Ammon's horn (tissue), 1 donor: ENCODE measurements at places on chromosomes 3 and 15.

- DNase-seq, result no peak
These were observed 125.7 kb downstream of the TBL1XR1 start for GRCh38 chr3:177071496-177072156.

DNA sequence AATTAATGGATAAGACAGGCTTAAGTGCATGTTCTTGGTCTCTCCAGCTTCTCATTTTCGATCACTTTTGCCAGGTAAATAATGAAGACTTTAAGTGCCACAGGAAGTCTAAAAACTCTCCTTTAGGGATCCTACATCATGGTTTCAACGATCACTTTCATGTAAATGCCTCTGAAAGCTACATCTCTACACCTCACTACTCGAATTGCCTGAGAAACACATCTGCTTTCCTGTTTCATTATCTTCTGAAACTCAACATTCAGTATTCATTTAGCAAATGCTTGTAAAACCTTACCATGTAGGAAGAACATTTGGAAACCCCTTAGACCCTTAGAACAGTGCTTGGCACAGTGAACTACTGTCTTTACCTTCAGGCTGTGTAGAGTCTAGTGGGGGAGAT lies 16.2 kb downstream of the THAP10 start:
- no peak for DNase-seq

DNA sequence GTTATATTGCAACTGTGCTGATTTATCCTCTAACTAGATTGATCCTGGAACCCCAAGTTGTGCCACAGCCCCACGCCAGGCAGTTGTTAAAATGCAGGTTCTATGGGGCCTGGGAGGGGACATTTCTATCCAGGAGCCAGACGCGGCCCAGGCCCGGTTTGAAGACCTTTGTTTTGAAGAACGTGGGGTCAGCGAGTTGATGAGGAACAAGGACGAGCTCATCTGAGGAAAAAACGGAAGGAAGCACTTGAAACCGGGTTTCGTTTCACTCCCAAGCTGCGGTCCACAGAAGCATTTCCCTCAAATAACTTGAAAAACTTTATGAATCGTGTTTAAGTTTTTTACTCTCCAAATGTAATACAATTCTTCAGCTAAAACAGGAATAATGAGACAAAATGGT lies 76.4 kb downstream of the CHSY1 start:
- DNase-seq, result peak; percentile 65

GRCh38 chr3:21274079-21274571 lies 476.9 kb downstream of the ZNF385D start:
- no peak for DNase-seq

- DNase-seq, result no peak
These were observed 14.8 kb downstream of the LYSMD4 start for GRCh38 chr15:99718421-99718820.

DNA sequence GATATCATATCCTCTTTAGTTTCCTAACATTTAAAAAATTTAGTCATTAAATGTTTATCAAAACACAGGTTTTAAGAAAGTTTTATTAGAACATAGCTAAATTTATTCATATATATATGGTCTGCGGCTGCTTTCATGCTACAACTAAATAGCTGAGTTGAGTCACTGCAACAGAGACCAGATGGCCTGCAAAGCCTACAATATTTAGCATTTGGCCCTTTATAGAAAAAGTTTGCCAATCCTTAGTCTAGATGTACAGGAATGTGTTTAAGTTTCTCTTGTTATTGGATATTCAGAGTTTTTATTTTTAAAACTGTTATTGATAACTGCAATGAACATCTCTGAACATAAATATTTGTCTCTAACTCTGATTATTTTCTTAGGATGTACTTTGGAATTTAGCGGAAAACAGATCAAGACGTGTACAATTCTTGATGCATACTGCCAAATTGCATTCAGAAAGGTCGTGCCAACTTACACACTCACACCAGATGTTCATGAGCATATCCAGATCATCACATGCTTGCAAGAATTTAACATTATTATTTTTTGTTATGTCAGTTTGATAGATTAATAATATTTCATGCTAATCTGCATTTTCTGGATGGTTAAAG lies 157.9 kb downstream of the STAC start:
- DNase-seq, result no peak

- no peak for DNase-seq
These were observed 367.4 kb downstream of the IL20RB start for GRCh38 chr3:137325170-137325569.

GRCh38 chr3:138383715-138384465 lies 35.5 kb downstream of the MRAS start:
- DNase-seq, result no peak

DNA sequence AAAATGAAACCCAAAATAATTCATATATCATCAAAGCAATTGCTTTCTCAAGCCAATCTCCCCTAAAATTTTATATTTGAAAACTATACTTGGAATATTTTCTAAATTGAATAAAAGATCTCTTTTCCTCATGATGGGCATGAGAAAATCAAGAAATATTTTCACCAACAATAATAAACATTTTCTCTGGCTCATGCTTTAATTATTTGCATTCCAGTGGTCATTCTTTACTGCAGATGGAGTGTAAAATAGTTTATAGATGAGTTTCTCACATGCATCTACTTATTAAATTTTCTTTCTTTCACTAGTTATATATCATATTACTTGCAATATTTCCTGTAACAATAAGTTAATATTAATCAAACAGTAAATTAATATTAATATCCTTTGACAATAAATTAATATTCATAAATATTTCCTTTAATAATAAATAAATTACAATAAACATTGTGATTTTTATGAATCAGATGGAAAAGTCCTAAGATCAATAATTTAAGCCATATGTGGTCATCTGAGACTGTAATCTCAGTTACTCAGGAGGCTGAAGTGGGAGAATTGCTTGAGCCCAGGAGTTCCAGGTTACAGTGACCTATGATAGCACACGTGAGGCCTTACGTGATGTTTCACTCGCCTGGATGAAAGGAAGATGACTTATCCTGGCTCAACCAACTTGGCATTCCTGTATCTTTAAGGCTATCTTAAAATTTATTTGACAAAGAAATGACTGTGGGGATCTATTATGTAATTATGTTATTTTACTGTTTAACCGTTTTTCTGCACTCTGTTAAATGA lies 958.8 kb downstream of the ZPLD1 start:
- no peak for DNase-seq

GRCh38 chr3:107976202-107976800 lies 114.5 kb downstream of the CD47 start:
- DNase-seq, result no peak

DNA sequence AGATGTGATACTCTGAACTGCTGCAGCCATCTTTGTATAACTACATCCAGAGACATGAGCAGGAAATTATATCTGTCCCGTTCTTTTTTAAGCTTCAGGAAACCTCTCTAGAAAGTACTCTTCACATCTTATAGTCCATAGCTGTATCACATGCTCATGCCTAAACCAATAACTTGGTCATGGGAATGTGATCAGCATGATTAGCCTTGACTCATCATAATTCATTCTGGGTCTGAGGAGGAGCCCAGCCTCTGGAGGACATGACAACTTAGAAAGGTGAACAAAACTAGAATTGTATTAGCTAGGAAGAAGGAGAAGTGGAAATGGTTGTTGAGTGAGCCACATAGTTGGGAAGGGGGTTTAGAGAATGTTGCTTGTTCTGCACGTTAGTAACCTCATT lies 12.9 kb downstream of the PPM1L start:
- no peak for DNase-seq

GRCh38 chr3:58924578-58924977 lies 125.2 kb downstream of the CFAP20DC start:
- no peak for DNase-seq

- no peak for DNase-seq
These were observed 309.3 kb upstream of the UBE2E2 start for GRCh38 chr3:22893644-22894325.

DNA sequence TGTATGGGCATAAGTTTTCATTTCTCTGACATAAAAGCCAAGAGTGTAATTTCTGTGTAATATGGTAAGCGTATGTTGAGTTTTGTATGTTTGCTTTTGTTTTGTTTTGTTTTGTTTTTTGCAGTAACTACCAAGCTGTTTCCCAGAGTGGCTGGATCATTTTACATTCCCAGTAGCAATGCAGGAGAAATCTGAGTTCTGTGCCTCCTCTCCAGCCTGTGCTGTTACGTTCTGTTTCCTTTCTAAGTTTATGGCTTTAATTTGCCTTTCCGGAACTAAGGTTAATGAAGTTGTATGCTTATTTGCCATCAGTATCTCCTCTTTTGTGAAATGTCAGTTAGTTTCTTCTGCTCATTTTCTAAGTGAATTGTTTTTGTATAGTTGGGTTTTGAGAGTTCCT lies 307.8 kb downstream of the GABRG3 start:
- no peak for DNase-seq

DNA sequence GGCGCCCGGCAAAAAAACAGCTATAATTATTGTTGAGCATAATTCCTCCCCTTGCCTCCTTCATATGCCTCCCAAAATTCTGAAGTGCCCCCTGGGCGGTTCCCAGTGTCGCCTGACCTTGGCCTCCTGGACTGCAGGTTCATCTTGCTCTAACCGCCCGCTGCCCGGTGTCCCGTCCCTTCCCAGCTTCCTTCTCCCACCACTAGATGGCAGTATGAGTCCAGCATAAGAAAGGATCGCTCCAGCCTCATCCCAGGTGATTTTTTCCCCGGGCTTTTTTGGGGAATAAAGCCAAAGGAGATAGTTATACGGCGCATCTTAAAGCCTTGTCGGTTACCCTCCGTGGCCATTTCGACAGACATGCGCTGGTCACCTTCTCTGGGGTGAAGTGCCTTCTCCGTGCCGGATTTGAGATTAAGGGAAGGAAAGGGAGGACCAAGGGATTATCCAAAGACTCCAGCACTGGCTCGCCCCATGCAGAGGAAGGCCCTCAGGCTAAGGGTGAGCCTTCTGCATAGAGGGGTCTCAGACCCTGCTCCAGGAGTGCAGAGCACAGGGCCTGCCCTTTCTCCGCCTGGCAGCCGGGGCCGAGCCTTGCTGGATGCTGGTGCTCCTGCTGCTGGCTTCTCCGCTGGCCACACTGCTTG lies 45.8 kb upstream of the TRA2B start:
- peak; percentile 86 for DNase-seq

GRCh38 chr3:52434491-52435115 lies 10.3 kb downstream of the SEMA3G start:
- DNase-seq, result no peak

- no peak for DNase-seq
These were observed 500.3 kb upstream of the LMCD1 start for GRCh38 chr3:8001307-8001706.

- no peak for DNase-seq
These were observed 210.6 kb upstream of the ATP10A start for GRCh38 chr15:26073430-26074333.

GRCh38 chr3:197940745-197941384 lies 9.1 kb upstream of the RPL35A start:
- DNase-seq, result no peak

DNA sequence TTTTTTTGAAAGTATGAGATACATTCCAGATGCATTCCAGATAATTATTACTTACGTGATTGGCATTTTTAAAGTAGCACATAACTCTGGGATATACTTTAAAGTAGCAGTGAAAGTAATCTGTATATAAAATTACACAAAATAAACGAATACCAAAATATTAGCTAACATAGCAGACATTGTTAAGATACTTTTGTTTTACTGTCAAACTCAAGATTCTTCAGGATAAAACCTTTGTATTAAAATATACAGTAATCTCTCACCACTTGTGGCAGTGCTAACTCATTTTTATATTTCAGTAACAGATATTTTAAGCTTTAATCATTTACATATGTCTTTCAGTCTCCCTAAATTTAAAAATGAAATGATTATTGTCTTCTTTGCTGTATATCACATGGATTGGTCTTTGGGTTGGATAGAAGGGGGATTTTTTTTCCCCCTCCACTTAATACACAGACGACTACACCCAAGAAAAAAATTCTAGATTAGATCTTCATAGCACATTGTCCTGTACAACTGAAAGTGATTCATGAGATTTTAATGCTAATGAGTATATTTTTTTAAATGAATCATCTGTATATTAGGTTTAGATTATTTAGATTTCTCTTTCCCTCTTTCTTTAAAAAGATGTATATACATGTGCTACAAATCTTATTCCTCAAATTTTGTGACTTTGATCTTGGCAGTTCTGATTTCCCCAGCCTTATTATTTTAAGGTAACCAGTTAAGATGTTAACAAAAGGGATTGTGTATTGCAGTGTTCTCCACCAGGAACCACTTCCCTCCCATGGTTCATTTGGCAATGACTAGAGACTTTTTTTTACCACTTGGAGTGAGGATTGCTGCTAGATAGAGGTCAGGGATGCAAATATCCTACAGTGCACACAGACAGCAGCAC lies 24.5 kb upstream of the EBLN2 start:
- no peak for DNase-seq

GRCh38 chr3:135393898-135394525 lies 571.5 kb upstream of the PPP2R3A start:
- no peak for DNase-seq

DNA sequence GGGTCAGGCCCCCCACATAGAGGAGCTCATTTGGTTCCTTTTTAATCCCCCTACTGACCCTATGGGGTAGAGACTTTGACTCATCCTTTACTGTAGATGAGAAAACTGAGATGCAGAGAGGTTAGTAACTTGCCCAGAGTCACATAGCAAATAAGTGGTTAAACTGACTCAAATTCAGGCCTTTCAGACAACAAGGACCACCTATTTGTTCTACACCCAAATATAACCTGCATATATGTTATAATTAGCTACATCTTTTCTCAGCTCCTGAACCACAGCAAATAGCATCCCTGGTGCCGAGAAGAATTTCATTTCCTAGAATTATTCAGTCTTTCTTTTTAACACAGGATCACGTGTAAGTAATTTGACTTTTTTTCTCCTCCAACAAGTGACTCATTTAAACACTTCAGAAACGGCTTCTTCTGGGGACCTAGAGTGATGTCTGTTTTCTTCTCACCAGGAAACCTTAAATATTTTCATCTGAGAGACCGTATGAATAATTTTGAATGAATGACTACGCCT lies 57.4 kb downstream of the MGLL start:
- DNase-seq, result no peak

DNA sequence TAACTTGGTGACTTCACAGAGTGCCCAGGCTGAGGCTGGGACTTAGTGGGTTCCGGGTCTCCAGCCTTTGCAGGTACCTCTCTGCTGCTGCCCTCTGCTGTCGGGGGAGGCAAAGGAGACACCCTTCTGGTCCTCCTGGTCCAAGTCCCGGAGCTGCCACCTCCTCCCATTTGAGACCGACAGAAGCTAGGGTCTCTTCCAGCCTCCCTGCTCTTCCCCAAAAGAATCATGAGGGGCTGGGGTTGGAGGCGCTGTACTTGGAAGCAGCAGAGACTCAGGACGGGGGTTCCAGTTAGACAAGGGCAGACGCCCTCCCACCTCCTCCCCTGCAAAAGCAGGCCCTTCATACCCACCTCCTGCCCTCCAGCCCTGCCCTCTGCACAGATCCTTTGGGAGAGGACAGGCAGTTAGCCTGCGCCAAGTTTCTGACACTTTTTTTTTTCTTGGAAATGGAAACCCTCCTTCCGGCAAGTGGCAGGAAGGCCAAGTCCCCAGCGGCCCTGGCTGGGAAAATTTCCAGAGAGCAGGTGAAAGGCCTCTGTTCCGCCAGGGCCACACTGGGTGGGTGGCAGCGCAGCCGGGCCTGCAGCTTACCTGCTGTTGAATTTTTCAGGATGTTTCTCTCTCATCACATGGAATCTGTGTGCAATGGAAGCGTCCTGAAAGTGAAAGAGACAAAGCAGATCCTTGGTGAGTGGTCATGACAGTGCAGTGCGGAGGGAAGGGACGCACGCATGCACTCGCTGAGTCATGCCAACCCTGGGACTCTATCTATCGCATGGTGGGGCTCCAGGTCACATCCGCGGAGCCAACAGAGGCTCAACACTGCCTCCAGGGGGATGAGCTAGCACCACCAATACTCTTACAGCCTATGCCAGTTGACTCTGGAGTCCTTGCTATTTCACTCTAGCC lies 119.9 kb downstream of the DGKG start:
- peak; percentile 90 for DNase-seq

GRCh38 chr3:156787926-156788663 lies 38.1 kb upstream of the LEKR1 start:
- no peak for DNase-seq
